ENCODE measurements at places on chromosomes 11 and 22.

GRCh38 chr11:72247584-72247983 is 3.6 kb upstream of the PHOX2A start:
- DNase-seq: no peak

- DNase-seq: no peak
Observed at GRCh38 chr22:31776231-31776630, 22.4 kb downstream of the DEPDC5 start.

DNA sequence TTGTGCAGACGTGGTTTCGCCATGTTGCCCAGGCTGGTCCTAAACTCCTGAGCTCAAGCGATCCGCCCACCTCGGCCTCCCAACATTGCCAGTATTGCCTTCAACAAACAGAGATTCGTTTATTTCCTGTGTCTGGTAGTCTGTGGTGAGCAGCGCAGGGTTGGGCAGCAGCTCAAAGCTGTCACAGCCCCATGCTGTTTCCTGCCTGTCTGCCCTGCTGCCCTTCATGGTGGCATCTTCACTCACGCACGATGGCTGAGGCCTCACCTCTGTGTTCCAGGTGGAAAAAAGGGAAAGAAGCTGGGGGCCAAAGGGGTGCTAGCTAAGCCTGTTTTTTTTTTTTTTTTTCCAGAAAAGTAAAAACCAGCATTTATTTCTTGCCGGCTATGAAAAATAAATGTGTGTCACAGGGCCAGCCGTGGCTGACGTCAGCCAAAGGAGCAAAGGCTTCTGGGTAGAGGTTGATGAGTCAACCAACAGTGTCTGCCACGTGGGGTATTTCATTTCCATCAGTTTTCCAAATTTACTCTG is 28.8 kb downstream of the TBC1D22A start:
- DNase-seq: peak; percentile 73

GRCh38 chr11:76794371-76795289 is 11.5 kb downstream of the TSKU start:
- no peak for DNase-seq

- DNase-seq: no peak
Observed at GRCh38 chr11:128857341-128857740, 9.8 kb downstream of the KCNJ1 start.

DNA sequence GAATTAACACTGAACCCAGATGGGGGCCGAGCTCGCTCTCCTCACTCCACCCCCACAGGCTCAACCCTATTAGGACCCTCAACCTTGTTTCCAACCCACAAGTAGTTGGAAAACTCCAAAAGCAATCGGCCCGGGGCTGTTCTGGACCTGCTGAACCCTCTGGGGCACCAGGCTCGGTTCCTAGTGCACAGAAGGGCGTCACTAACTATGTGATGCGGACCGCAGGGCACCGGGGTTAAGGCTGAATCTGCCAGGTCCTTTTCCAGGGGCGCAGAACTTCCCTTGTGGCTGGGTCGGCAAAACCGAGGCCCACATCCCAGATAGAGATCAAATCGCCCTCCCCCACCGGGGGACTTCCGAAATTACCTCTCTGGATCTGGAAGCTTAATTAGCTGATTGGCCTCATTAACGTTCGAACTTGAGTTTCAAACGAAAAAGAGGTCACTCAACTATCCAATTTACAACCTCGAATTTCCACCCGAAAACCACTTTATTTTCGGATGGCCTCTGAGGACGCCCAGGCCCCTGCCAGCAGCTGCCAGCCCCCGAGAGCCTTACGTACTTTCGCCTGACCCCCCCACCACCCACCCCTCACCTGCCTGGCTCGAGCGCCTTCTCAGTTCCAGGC is 1.7 kb downstream of the SHANK2 start:
- no peak for DNase-seq

DNA sequence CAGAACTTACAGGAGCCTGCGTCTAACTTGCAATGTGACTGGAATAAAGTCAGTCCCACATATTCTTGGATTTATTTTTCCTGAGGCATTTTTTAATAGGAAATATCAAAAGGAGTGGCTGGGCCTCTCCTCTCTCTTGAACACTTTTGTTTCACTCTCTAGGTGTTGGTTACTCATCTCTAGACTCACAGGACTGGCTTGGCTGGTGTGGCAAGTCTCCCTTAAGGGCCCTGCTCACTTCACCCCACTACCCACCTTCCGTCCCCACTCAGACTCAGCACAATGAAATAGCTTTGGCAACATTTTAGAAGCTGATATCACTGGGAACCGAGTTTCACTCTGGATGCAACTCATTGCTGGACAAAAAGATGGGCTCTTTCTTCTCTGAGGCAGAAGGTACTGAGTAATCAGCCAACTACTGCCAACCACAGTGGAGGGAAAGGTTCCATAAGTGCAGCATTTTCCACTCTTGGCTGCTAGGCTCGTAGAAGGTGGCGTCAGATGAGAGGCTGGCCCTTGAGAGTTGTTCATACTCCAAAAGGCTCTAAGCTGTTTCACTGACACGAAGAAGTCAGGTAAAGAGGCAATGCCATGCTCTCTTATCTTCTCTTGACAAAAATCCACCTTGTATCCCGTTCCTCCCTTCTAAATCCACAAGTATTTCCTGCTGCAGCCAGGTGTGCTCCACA is 390.6 kb downstream of the SOX6 start:
- no peak for DNase-seq

GRCh38 chr22:34072585-34072984 is 152.3 kb upstream of the LARGE1 start:
- no peak for DNase-seq

- peak; percentile 34 for DNase-seq
Observed at GRCh38 chr11:123111465-123111864, 49.5 kb upstream of the HSPA8 start.

- no peak for DNase-seq
Observed at GRCh38 chr11:25988178-25988577, 343.8 kb upstream of the ANO3 start.

DNA sequence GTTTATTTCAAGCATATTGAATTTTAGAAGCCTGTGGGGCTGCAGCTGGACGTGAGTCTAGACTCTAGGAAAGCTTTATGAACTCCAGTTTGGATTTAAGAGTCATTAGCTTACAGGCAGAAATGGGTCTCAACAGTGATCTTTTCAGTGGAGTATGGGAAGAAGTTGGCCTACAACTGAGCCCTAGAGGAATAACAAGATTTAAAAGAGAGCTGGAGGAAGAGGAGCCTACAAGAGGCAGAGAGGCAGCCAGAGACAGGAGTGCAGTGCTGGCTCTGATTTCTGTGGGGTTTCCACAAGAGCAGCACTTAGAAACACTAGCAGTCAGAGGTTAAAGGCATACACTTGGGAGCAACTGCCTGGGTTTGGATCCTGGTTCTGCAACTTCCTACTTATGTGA is 17.9 kb downstream of the APOL5 start:
- DNase-seq: no peak

GRCh38 chr11:119894916-119895315 is 165.9 kb upstream of the NECTIN1 start:
- no peak for DNase-seq

- DNase-seq: no peak
Observed at GRCh38 chr11:19208181-19208580, 6.4 kb upstream of the CSRP3 start.

- no peak for DNase-seq
Observed at GRCh38 chr11:47943721-47944586, 36.4 kb upstream of the PTPRJ start.

DNA sequence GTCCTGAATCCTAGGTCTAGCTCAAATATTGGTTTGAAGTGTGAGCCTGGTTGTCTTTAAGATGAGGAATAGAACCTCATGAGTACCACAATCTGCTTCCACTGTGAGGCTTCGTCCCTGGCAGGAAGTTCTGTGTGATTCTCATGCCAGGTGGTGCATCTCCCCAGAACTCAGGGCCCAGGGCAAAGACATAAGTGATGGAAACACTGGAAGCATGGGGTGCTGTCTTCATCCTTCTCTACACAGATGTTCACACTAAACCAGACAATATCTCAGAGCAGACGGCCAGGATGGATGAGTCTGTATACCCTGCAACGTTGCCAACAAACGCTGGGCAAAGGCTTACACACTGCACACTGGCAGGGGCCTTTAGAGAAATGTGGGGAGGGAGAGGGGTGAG is 475.9 kb upstream of the B3GAT1 start:
- no peak for DNase-seq

- peak; percentile 41 for DNase-seq
Observed at GRCh38 chr11:75802913-75803820, 11.8 kb upstream of the UVRAG start.

DNA sequence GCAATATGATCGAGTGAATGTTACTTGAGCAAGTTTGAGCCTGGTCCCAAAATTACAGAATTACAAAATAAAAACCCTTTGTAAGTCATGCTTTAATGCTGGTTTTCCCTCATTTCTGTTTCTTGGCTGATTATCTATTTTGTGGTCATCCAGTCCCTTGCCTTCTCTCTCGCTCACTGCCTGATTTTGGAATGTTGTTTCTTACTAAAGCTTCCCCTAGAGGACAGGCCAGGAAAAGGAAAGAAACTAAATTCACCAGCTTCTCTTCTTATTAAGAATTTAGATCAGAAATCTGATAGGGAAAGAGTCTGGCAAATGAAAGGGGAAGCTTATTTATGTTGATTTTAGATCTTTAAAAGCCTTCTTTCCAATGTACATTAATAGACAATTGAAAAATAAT is 16.6 kb upstream of the BDNF start:
- DNase-seq: no peak

DNA sequence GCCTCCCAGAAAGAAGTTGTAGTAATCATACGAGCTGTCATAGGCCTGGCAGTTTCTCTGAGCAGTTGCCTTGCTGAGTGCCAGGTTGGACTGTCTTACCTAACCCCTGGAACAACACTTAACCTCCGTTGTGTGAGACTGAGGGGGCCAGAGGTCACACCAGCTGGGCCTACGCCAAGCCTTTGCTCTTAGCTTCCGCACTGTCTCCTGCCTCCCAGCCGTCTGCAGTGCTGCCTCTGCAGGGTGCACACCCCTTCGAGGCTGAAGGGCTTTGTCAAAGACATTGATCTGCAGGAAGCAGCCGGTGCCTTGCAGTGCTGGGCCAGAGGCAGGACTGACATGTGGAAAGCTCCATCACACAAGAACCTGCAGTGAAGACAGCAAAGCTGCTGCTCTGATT is 16.7 kb downstream of the TAB1 start:
- DNase-seq: no peak

DNA sequence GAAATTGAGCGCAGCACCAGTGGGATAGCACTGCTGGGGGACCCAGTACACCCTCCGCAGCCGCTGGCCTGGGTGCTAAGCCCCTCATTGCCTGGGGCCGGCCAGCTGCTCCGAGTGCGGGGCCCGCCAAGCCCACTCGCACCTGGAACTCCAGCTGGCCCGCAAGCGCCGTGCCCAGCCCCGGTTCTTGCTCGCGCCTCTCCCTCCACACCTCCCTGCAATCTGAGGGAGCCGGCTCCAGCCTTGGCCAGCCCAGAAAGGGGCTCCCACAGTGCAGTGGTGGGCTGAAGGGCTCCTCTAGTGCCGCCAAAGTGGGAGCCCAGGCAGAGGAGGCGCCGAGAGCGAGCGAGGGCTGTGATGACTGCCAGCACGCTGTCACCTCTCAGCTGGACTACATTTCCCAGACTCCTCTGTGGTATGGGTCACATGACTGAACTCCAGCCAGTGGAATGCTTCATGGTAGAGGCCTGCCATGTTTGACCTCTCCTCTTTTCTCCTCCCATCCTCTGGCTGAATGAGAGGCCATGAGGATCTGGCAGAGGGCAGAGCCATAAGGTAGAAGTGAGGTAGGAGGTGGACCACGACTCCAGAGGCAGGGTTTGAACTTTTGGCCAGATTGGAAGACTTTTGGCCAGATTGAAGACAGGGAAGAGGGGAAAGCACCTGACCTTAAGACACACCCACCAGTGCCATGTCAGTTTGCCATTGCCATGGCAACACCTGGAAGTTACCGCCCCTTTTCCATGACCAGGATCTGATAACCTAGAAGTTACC is 6.2 kb downstream of the MRGPRD start:
- peak; percentile 35 for DNase-seq

GRCh38 chr22:31603574-31603973 is 58.4 kb downstream of the PISD start:
- DNase-seq: no peak

- DNase-seq: no peak
Observed at GRCh38 chr22:39446239-39446721, 10.5 kb upstream of the MGAT3 start.

DNA sequence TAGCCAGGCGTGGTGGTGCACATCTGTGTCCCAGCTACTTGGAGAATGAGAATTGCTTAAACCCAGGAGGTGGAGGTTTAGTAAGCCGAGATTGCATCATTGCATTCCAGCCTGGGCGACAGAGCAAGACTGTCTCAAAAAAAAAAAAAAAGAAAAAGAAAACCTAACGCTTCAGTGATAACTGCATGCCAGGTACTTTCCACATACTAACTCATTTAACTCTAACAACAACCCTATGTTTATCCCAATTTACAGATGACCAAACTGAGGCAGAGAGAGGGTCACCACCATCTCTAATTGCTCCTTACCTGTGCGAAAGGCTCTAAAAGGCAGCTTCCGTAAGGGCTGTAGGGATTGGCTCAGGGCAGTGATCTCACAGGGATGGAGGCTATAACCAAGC is 11.6 kb downstream of the PISD start:
- DNase-seq: no peak

DNA sequence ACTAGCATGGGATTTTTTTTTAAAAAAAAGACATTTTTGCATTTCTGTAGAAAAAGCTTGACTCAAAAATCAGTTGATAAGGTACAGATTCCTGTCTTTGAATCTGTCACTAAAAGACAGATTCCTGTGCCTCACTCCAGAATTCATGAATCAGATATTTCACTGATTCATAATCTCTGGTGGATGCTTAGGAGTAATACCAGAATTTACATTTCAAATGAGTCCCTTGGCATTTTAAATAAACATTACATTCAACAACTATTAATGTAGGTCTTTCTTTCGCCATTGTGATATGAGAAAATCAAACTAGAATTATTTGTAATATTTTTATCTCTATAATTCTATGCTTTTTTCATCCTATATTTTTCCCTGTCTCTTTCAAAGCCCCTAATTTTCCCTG is 128.3 kb downstream of the APIP start:
- no peak for DNase-seq

- DNase-seq: no peak
Observed at GRCh38 chr11:67381244-67381972, 8.0 kb upstream of the CLCF1 start.

DNA sequence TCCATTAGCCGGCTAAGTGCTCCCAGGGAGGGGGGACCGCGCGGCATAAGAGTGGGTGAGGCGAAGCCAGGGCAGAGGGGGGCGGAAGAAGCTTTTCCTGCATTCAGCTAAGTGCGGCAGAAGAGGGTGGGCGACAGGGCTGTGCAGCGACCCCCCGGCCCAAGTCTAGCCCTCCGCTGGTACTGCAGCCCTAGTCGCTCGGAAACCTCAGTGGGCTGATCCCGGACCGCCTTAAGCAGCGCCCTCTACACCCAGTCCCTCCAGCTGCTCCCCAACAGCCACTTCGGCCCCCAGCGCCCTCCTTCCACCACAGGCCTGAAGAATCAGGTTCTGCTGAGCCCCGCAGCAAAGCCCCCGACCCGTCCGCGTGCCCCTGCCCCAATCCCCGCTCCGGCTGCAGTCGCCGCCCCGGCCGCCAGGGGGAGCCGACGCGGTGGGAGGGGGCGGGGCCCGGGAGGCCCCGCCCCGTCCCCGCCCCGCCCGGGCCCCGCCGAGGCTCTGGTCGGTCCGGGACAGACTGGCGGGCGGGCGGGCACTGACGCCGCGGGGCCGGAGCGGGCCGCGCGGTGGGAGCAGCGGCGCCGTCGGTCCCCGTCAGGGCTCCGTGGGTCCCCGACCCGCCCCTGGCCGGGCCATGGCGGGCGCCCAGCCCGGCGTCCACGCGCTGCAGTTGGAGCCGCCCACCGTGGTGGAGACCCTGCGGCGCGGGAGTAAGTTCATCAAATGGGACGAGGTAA is at the start of gene PLCB3:
TSS of gene PLCB3 (plus strand) at position 515 of the 737 bp plus-strand sequence. CDS start at position 635, 120 bp downstream.
- no peak for DNase-seq

GRCh38 chr11:47564933-47565339 is 463 bp upstream of the PTPMT1 start:
- DNase-seq: no peak
